ENCODE measurements at places on chromosomes 1 and 21. TPM values are rescaled to one million over a fixed set of nuclear protein-coding genes. Genes with fewer than 3 reads are reported as not detected.

DNA sequence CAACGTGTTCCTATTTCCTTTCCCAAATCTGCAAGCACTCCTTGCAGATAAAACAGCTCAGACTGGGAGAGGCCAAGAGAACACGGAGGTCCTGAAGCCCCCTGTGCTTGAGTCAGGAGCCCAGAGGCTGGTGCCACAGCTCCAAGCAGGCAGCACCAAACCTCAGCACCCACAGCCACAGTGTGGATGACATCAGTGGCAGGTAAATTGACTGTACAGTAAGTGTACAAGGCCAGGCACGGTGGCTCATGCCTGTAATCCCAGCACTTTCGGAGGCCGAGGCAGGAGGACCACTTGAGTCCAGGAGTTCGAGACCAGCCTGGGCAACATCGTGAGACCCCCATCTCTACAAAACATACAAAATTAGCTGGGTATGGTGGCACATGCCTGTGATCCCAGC lies 1.9 kb upstream of the COL6A1 start:
- no peak overlapping the region for H3K27ac ChIP-seq
- H3K4me1 ChIP-seq = peaks cover 27% of the 10 kb centered on the region
- no peak for DNase-seq

GRCh38 chr1:90274376-90274775 lies 279.5 kb downstream of the ZNF326 start:
- H3K4me1 ChIP-seq = peaks cover 50% of the 10 kb centered on the region
- no peak for DNase-seq
- 0 out of 2 replicates have a peak, but pooled peaks cover 6% of the 10 kb centered on the region for H3K36me3 ChIP-seq
- H3K27ac ChIP-seq = no peak overlapping the region
- no peak overlapping the region for H3K4me3 ChIP-seq

GRCh38 chr1:93021539-93022134 lies 57.4 kb upstream of the MTF2 start:
- peaks cover 10% of the 10 kb centered on the region for H3K4me1 ChIP-seq
- DNase-seq = no peak
- no peak overlapping the region for H3K4me3 ChIP-seq
- no peaks in the 10 kb centered on the region for H3K36me3 ChIP-seq
- no peaks in the 10 kb centered on the region for H3K27me3 ChIP-seq

The NES gene
- total RNA-seq = 103 TPM

The HMGCS2 gene
- 0.69 TPM for total RNA-seq

DNA sequence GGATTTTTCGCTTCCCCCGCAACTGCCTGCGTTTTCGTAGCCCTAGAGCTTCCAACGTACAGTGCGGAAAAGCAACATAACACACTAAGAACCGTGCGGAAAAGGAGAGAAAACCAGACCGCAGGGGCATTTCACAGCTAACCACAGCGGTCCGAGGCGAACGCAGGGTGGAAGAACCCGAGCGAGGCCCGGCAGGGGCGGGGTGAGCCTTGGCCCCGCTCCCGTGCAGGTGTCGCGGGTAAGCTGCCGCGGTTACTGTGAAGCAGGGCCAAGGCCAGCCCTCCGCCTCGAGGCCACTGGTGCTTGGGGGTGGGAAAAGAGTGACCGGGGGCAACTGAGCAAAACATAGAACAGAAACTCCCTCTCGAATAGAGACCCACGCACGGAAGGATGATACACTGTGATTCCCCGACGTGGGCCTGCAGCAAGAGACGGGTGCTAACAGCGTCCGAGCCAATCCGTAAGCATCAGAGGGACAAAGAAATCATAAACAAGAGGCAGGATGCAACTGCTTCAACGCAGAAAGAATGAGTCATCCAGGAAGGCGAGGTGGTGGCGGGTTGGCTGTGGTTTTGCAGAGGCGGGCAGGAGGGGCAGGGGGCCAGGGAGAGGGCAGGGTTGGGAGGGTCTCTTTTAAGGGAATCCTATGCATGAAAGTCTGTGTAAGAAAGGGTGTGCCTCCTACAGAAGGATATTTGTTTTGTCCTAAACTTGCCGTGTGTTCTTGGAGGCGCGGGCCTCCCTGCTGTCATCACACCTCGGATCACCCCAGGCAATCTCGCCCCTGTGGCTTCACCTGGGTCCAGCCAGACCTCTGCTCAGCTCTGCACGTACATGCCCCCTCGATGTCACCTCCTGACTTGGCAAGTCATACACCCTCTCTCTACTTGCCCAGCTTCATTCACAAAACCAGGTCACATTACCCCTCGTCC lies 7.3 kb downstream of the GNG4 start:
- H3K27ac ChIP-seq = peak overlapping the region; percentile 97
- DNase-seq = peak; percentile 43
- no peaks in the 10 kb centered on the region for H3K27me3 ChIP-seq
- no peak overlapping the region for H3K4me3 ChIP-seq
- H3K36me3 ChIP-seq = no peaks in the 10 kb centered on the region
- H3K4me1 ChIP-seq = peaks cover 57% of the 10 kb centered on the region

DNA sequence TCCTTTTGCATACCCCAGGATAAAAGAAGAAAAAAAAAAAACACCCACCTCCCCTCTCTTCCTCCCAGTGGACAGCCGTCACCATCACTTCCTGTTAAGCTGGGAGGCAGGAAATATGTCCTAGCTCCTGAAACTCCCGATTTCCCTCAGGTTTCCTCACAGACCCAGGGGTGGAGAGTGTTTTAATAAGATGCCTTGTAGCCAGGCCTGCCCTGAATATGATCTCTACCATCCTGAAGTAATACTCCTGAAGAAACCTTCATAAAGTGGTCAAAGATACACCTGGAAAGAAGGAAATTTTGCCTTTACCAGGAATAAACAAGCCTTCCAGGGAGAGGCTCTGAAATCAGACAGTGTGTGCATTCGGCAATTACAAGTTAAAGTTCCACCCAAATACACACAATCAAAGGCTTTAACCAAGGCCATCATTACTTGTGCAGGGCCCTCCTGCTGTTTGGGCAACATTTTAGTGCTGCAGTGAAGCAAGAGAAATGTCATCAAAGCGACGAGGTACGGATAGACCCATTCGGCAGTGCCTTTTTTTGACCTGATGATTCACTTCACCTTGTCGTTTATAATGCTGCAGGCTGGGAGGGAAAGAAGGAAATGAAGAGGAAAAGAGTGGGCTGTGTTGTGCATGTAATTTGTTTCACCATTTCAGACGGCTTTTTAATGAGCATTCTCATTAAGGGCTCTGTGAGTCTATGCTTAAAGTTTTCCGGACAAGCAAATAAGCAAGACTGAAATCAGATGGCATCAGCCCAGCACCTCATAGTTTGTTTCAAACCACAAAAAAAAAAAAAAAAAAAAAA lies 41.0 kb upstream of the RASAL2 start:
- peak overlapping the region; percentile 6 for H3K27ac ChIP-seq
- H3K36me3 ChIP-seq = no peaks in the 10 kb centered on the region
- no peak overlapping the region for H3K4me3 ChIP-seq
- no peak for DNase-seq
- no peaks in the 10 kb centered on the region for H3K27me3 ChIP-seq

The HSD3B1 gene
- not detected for total RNA-seq

GRCh38 chr1:11461531-11462137 lies 17.3 kb upstream of the DISP3 start:
- H3K4me3 ChIP-seq = no peak overlapping the region
- no peaks in the 10 kb centered on the region for H3K36me3 ChIP-seq
- no peaks in the 10 kb centered on the region for H3K27me3 ChIP-seq
- no peaks in the 10 kb centered on the region for H3K4me1 ChIP-seq
- no peak for DNase-seq

DNA sequence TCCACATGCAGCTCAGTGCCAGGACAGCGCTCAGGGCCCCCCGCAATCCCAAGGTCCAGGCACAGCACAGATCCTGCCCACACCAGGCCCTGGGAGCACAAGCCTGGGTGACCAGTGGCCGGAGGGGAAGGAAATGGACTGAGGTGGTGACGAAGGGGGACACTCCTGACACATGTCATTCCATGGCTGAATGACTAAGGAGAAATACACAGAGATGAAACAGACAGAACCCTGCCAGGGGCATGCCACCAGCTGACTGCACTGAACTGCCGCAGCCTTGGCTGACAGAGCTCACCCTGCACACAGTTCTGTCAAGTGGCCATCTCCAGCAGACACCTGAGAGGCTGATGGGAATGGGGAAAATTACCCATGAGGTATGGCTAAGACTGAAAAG lies 56.1 kb downstream of the HSF2BP start:
- H3K4me1 ChIP-seq = no peaks in the 10 kb centered on the region
- DNase-seq = no peak
- H3K27ac ChIP-seq = no peak overlapping the region
- H3K27me3 ChIP-seq = no peaks in the 10 kb centered on the region

DNA sequence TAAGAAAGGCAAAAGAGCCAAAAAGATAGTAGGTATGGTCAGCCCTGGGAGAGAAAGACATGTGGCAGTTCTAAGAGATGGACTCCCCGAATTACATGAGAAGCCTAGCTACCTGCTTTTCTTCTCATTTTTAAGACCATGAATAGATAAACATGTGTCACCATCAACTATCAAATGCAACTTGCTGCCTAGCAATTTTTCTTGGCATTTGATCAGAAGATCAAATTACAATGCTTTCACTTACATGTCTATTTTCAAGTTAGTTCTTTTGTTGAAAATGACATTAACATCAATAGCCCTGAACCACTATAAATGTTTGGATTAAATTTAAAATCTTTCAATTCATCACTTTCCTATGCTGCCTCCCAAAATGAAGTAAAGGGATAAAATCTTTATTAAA lies 212.3 kb downstream of the HHIPL2 start:
- peaks cover 4% of the 10 kb centered on the region for H3K36me3 ChIP-seq
- DNase-seq = no peak
- H3K27me3 ChIP-seq = no peaks in the 10 kb centered on the region
- no peak overlapping the region for H3K4me3 ChIP-seq
- peak overlapping the region; percentile 65 for H3K27ac ChIP-seq

The SEC16B gene
- 0.92 TPM for total RNA-seq

GRCh38 chr1:61284936-61285335 lies 202.6 kb downstream of the NFIA start:
- H3K27me3 ChIP-seq = no peaks in the 10 kb centered on the region
- H3K27ac ChIP-seq = peak overlapping the region; percentile 39
- H3K4me3 ChIP-seq = no peak overlapping the region
- H3K4me1 ChIP-seq = peaks cover 45% of the 10 kb centered on the region

DNA sequence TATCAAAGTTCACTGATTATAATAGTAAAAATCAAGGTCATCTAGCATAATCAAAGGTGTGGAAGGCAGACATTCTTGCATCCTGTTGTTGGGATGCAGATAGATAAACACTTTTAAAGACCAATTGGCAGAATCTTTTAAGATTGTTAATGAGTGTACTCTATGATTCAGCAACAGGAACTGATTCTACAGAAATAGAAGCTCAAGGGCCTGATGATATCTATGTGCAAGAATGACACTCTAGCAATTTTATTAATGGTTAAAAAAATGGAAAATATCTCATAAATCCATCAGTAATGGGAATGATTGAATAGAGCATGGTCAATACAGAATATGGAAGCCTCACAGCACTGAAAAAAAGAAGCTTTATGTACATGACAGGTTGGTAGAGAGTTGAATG lies 2.2 kb upstream of the ATP1A4 start:
- H3K4me1 ChIP-seq = peaks cover 6% of the 10 kb centered on the region
- H3K27ac ChIP-seq = no peak overlapping the region
- no peaks in the 10 kb centered on the region for H3K27me3 ChIP-seq
- H3K4me3 ChIP-seq = no peak overlapping the region
- no peak for DNase-seq

The LCE1E gene
- not detected for total RNA-seq

- DNase-seq = no peak
- no peak overlapping the region for H3K4me3 ChIP-seq
- H3K27me3 ChIP-seq = no peaks in the 10 kb centered on the region
- peaks cover 28% of the 10 kb centered on the region for H3K4me1 ChIP-seq
These were observed 21.1 kb downstream of the ECHDC2 start for GRCh38 chr1:52900402-52900801.
